NCI-H1694 treated with DMSO at 0.1 percent for 48 hours (cell line): ENCODE measurements at places on chromosomes 5 and 9.

DNA sequence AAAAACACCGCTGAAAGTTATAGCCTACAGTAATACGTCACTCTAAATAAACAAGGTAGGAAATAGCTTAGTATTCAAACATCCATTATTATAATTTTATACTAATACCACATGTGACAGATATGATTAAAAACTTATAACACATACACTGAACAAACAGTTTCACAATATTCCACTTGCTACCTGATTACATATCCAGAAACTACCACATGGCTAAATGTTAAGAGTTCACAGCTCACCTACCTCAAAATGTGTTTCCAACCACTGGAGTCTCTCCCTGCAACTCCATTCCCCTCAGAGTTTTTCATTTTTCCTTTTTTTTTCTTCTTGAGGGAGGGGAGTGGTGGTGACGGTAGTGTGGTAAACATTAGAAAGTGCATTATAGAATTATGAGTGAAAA, 12.1 kb downstream of the RICTOR start:
- DNase-seq, result no peak

- no peak for DNase-seq
These were observed 51.8 kb upstream of the TEX48 start for GRCh38 chr9:114733816-114734215.

- DNase-seq, result no peak
These were observed 284.9 kb upstream of the IRX1 start for GRCh38 chr5:3310541-3311261.

DNA sequence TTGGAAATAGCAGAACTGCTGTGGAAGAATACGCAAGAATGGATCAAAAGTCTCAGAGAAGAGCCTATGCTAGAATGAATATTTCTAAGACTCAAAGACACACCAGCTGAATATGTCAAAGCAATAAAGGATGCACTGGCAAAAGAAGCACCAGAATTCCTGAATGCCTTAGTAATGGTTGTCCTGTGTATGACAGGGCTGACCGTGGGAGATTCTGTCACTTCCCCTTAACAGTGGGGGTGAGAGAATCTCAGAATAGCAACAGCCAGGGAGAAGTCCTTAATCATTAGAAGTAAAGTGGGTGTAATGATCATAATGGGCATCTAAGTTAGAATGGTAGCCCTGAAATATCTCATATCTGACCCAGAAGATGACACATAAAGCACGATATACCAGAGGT, 14.6 kb upstream of the PRR16 start:
- DNase-seq, result no peak

GRCh38 chr9:107488375-107489143, 1.0 kb downstream of the KLF4 start:
- no peak for DNase-seq

DNA sequence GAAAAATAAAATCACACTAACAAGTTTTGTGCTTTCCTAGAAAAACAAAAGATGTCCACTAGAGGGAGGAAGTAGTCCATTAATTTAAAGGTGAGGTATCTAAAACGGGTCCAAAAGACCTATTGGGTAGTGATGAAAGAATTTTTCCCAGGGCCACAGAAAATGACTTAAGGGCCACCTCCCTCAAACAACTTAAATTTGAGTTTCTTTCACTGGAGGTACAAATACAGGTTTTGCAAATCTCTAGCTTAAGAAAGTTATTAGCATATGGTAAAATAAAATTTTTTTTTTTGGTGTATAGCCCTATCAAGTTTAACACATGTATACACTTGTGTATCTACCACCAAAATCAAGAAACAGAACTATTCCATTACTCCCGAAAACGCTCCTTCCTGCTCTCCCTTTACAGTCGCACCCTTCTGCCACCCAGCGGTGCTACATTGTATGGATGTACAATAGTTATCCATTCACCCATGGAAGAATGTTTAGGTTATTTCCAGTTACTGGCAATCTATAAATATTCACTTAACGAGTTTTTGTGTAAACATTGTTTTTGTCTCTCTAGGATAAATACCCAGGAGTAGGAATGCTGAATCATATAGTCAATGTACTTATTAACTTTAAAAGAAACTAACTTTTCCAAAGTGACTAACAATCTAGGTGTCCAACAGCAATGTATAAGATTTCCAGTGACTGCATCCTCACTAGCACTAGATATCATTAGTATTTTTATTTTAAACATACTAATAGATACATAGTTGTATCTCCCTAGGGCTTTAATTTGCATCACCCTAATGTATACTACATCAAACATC, 21.9 kb downstream of the DEPDC1B start:
- peak; percentile 24 for DNase-seq

GRCh38 chr9:96232539-96233241, 69.3 kb downstream of the HSD17B3 start:
- peak; percentile 34 for DNase-seq

- DNase-seq, result no peak
These were observed 72.6 kb downstream of the GTF3C4 start for GRCh38 chr9:132742821-132743311.

GRCh38 chr5:71719063-71719964, at the start of gene CARTPT:
CARTPT (plus strand) TSS chr5:71719275; CDS start chr5:71719294, 19 bp downstream.
- no peak for DNase-seq
